NCI-H146 (cell line): ENCODE measurements at places on chromosomes 3 and 15.
A peak's percentile ranks its signal among the peaks of the same experiment; 100 is the strongest.

DNA sequence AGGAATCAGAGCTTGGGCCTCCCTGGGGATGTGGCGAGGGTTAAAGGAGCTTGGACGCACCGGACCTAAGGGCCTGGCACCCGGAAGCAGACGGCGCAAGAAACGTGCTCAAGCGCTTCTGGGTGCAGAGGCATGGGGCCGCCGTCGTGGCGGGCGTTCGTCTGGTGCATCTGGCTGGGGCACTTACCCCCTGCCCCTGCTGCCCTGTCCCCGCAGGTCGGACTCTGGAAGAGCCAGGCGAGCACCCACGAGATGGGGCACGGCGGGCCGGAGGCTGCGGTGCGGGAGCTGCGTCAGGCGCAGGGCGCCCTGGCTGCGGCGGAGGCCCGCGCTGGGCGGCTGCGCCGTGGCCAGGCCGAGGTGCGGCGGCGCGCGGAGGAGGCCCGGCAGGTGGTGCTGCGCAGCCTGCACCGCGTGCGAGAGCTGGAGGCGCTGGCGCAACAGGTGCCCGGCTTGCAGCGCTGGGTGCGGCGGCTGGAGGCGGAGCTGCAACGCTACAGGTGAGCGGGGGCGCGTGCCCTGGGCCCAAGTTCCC is 2.5 kb downstream of the EFCC1 start:
- peak; percentile 89 for DNase-seq

DNA sequence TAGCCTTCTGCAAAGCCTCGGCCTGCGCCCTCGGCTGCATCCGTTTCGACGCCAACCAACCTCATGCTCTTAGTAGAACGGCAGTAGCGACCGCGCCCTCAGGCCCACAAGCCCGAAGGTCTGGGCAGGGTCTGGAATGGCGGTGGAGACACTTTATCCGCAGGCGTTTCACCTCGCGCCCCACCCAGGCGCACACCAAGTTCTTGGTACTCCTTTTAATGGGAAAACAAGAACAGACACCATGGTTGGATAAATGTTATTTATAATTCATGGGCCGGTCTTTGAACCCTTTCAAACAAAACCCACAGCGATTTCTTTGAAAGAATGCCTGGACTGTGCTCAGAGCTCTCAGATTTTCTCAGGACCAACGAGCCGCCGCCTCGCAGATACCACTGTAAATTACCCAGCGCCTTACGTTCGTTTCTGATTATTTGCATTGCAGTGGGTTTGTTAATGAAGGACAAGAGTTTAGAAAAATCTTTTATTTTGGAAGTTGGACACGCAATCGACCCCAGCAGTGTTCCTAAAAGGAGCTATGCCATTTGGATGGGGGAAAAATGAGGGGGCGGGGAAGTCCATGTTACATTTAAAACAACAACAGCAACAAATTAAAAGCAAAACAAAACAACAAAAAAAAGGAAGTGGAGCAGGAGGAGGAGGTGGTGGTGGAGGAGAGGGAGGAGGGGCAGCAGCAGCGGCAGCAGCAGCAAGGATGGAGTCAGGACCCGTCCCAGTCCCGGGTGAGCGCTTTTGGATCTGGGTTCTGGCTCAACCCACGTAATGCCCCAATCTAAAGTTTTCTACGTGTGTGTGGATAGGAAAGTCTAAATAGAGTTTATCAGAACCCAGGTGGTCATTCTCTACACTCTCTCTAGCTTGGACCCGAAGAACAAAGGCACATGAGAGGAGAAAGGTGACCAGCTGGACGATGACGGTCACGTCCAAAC is 993 bp upstream of the ISL2 start:
- no peak for DNase-seq

- no peak for DNase-seq
Observed at GRCh38 chr3:184791171-184791570, 20.8 kb upstream of the VPS8 start.

DNA sequence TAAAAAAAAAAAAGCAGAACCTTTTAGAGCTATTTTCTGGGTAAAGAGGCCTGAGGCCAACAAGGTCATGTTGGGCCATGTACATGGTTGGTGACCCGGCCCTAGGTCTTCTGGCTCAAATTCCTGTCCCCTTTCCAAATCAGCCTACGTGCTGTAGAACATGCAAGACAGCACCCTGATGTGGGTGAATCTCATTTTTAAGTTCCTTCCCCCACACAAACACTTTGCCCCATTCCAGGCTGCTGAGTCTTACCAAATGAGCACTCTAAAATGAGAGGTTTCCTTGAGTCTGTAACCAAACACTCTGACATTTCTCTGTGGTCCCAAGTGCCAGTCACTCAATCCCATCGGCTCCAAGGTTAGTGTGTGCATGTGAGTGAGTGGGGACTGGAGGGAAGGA is 9.4 kb downstream of the BCL6 start:
- no peak for DNase-seq

DNA sequence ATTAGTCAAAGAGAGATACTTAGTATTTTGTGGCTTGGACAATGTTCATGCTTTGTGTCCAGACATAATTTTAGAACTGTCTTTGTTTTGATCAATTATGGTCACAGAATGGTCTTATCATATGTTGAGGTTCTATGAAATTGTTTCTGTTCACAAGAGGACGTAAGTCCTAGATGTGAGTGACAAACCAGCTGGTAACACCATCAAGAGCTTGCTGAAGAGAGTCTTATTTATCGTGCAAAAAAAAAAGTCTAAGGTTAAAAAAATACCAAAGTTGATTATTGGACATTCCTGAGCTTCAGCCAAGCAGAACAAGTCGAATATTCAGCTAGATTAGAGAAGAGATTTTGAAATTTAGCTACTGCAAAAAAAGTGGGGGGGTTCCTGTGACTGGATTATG is 495.9 kb upstream of the NAALADL2 start:
- no peak for DNase-seq

DNA sequence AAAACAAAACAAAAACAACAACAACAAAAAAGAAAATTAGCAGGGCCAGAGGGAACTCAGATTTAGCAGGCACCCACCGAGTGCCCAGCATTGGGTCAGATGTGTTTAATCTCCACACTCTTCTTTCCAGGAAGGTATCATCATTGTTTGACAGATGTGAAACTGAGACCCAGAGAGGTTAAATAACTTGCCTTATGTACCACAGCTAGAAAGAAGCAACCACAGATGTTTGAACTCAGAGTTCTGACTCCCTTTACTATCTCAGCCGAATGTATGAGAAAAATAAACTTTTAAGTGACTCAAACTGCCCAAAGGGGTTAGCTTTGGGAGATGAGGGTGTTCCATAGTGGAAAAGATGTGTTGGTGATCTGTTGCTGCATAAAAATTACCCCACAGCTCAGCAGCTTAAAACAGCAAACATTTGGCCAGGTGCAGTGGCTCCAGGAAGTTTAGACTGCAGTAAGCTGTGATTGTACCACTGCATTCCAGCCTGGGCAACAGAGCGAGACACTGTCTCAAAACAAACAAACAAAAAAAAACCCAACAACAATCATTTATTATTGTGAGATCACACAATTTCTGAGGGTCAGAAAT is 4.5 kb upstream of the RPP25 start:
- DNase-seq, result no peak

DNA sequence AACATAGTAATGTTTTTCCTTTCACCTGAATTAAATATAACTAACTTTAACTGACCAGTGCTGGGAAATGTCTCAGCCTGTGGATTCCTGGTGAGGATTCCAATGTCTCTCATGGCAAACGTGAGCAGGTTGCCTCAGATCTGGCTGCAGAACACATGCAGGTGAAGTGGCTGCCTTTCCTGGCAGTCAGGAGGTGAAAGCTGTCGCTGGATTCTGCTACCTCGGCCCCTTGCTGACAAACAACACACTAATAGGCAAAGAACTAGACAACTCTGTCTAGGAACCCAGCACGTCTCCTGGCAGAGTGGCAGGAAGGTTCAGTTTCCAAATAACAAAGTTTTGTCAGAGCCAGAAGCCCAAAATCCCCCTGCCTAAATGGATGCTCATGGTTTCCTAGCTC is 400.8 kb upstream of the PPP2R3A start:
- DNase-seq, result no peak

GRCh38 chr3:73234354-73235014 is 173.0 kb downstream of the EBLN2 start:
- DNase-seq, result no peak

DNA sequence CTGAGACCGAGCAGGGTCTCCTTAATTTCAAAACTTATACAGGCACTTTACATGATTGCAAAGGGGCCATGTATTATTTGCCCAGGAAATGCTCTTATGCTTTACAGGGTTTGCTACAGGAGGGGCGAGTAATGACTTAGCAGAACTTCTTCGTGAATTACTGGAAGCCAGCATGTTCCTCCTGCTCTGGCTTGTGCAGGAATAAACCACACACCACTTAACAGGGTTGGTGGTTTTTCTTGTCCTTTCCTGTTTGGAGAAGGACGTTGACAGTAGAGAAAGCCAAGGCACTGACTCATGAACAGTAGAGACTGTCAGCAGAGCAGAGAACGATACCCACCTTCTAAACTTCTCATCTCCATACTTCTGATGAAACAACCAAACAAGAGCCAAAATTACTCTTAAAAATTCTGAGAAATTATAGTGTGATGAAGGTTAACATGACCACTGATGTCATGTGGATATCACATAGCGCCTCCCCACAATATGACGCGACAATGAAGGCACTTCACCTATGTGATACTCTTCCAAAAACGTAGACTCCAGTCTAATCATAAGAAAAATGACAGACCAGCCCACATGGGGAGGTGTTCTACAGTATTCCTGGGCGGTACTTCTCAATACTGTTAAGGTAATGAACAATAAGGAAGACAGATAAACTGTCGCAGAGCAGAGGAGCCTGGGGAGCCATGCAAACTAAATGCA is 24.7 kb upstream of the MCTP2 start:
- DNase-seq, result no peak

DNA sequence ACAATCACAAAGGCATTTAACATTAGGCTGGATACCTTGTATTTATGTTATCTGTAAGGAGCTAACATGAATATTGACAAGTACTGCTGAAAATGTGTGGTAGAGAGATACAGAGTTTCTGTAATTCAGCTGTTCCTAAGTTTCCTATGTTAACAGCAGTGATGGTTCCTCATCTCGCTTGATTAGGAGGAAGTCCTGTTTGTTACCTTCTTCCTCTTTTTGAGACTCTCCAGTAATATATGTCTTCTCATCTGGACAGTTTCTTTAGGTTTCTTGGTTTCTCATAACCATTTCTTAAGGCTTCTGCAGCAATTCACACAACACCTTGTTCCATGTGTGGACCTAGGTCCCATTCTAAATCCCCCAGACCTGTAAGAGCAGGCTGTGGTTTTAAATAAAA is 11.4 kb upstream of the PEX5L start:
- no peak for DNase-seq

DNA sequence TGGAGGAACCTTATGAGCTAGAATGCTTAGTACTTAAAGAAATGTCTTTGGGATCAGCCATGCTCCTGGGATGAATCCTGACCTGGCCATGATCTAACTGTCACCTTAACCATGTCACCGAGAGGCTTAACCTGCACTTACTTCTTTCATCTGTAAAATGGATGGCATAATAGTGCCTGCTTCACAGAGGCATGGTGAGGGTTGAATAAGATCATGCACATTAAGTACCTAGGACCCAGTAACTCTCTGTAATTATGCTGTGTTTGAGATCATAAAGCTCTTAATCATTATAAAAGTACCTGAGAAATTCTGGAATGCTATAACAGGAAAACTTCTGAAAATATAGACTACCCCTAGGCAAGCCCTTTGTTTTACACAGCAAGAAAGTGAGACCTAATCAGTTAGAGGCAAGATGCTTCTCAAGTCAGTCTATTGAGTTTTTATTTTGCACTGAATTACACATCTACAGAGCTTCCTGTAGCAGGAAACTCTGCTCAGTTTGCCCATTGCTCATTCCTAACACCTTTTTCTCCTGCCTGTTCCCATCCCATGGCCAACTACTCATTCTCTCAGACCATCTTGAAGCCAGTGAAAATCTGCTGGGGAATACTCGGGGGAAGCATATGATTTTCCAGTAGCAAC is 1015.5 kb upstream of the CFAP20DC start:
- DNase-seq, result no peak

DNA sequence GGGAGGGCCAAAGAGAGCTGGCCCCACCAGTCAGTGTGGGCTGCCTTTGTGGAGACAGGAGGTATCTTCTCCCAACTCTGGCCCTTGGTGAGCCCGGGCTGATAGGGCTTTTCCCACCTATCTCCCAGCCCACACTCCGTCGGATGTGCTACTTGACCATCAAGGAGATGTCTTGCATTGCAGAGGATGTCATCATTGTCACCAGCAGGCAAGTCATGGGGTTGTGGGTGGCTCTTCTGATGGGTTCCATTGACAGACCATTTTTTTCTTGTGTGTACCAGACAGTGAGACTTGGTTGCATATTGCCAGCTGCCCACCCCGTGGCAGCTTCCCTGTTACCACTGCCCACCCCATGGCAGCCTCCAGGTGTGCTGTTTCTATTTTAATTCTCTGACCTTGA is 3.3 kb downstream of the COPG1 start:
- no peak for DNase-seq

GRCh38 chr3:40754994-40755393 is 230.2 kb downstream of the ZNF621 start:
- no peak for DNase-seq

GRCh38 chr3:67685499-67685898 is 31.1 kb upstream of the SUCLG2 start:
- no peak for DNase-seq

GRCh38 chr15:57992761-57993355 is 72.7 kb downstream of the ALDH1A2 start:
- DNase-seq, result no peak

- no peak for DNase-seq
Observed at GRCh38 chr3:188520466-188520865, 366.5 kb downstream of the LPP start.

DNA sequence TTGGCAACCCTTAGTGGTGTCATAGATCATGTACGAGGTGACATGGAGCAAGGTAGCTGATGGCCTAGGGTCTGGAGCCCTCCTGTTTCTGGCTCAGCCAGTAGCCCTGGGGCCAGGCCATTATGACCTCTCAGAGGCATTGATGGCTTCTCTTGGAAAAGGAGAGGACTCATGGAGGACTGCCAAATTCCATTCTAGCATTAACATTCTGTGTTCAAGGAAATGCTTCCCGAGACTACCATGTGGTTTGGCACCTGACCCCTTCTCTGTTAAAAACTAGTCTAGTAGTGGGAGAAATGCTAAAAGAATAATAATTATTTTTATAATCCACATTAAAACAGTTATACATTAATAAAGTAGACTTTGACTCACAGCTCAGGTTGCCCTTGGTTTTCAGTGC is 40.2 kb upstream of the ADAMTSL3 start:
- no peak for DNase-seq
